Left cardiac atrium (tissue), 4 donors: ENCODE measurements at places on chromosomes 12 and 14. TPM values are rescaled to one million over a fixed set of nuclear protein-coding genes. Genes with fewer than 3 reads are reported as not detected.

Gene ARHGEF40
- 24.9 TPM for total RNA-seq

Gene CCDC198
- total RNA-seq: not detected

Gene KRT4
- not detected for total RNA-seq

Gene VRTN
- total RNA-seq: not detected

Gene ENTPD5
- total RNA-seq: 8.0 TPM

Gene KRT85
- total RNA-seq: not detected

Gene LRRC10
- 12.0 TPM for total RNA-seq

Gene TCL1B
- not detected for total RNA-seq

Gene C12orf76
- 6.0 TPM for total RNA-seq

Gene C1QL4
- not detected for total RNA-seq

Gene KLRF1
- total RNA-seq: 0.27 TPM

Gene ANKS1B
- 3.1 TPM for total RNA-seq

Gene HCAR1
- total RNA-seq: 1.4 TPM

Gene SLC38A6
- 9.0 TPM for total RNA-seq

Gene KCNMB4
- 2.6 TPM for total RNA-seq

Gene TBX3
- 14.3 TPM for total RNA-seq

Gene INSM2
- total RNA-seq: not detected

Gene INHBE
- not detected for total RNA-seq

Gene WNK1
- total RNA-seq: 251 TPM

Gene GPR84
- total RNA-seq: 0.29 TPM

Gene CDKN3
- total RNA-seq: 6.9 TPM

Gene CIT
- total RNA-seq: 1.7 TPM

Gene MUCL1
- not detected for total RNA-seq

Gene IKBIP
- total RNA-seq: 12.1 TPM

Gene NANOG
- total RNA-seq: not detected

Gene SERPINA5
- total RNA-seq: 13.8 TPM

Gene RNASE3
- total RNA-seq: not detected

Gene ZC2HC1C
- total RNA-seq: 7.5 TPM

Gene FNTB
- total RNA-seq: 15.9 TPM

Gene KRT74
- total RNA-seq: not detected

Gene SYNDIG1L
- total RNA-seq: not detected

Gene SLC5A8
- total RNA-seq: not detected

Gene GLS2
- total RNA-seq: 0.42 TPM

Gene MLXIP
- 30.8 TPM for total RNA-seq

Gene TMEM116
- 11.8 TPM for total RNA-seq

Gene CCER1
- not detected for total RNA-seq

Gene BCL2L14
- not detected for total RNA-seq

Gene GZMB
- 0.73 TPM for total RNA-seq

Gene KRT73
- total RNA-seq: not detected

Gene PTPN6
- 13.0 TPM for total RNA-seq

Gene ST8SIA1
- total RNA-seq: 3.0 TPM

Gene HAL
- 0.27 TPM for total RNA-seq
